ENCODE measurements at places on chromosomes 6 and 20.

DNA sequence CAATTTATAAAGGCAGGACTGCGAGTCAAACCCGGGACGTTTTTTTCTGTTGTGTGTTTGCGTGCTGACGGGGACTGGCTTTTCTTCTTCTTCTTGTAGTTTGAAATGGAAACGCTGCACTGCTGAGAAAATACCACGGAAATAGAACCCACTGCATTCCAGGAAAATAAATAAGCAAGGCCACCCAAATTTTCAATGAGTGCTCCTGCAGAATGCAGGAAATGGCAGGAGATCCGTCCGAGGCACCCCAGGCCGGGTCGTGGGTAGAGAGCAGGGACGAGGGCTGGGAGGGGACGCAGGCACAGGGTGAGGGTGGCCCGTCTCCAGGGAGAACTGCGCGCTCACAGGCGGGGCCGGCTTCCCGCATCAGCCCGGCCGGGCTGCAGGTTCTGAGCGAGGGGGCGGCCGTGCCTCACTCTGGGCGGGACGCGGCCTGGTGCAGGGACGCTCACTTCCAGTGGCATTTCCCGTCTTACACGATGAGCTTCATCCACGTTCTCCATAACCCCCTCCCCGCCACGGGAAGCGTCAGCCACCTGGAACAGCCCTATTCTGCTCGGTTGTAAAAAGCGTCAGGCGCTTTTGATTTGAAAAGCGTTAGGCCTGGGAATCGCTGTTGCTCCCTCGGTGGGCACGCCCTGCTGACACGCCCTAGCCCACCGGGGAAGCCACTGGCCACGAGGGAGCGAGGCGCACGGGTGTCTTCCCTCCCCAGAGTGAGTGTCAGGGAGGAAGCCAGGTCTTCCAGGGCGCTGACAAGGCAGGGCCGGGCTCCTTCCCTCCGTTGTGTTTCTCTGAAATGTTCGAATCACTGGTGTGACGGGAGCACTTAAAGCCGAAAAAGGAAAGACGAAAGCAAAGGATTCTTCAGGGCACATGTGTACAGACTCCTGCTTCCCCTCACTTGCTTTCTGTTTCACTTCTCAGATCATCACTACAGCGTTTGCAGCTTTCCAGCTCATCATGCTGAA lies 17.9 kb upstream of the EXOC2 start:
- DNase-seq: peak; percentile 88

GRCh38 chr6:96624957-96625356 lies 62.0 kb downstream of the FHL5 start:
- no peak for DNase-seq

DNA sequence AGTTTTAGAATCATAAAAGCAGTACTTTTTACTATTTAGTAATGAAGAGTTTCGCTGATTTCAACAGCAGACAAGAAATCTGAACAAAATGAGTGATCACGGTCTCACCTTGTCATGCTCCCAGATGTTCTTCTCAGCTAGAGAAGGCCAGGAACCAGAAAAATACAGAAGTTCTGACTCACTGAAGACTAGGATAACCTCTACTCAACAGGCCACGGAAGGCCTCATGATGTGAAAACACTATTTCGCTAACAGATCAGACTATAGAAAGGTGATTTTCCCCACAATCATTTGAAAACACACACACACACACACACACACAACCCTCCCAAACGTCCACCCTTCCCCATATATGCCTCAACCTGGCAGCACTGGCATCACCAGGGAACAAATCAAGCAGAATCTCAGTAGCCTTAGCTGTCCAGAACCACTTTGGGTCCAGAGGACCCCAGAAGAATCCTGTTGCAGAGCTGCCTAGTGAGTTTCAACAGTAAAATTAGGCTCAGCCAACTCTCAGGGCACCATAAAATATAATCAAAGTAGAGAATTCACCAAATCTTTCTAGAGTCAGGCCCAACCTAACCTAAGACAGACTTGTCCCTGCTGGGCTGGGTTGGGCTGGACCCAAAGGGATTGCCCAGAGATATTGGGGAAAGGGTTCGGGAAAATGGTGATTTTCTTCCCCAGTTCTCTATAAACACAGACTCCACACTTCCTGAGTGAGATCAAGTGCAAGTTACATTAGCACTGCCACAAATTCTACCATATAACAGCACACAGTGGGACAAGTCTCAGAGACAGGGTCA lies 7.9 kb downstream of the EXOC2 start:
- peak; percentile 82 for DNase-seq

GRCh38 chr20:49867453-49868215 lies 47.7 kb downstream of the SPATA2 start:
- DNase-seq: no peak

DNA sequence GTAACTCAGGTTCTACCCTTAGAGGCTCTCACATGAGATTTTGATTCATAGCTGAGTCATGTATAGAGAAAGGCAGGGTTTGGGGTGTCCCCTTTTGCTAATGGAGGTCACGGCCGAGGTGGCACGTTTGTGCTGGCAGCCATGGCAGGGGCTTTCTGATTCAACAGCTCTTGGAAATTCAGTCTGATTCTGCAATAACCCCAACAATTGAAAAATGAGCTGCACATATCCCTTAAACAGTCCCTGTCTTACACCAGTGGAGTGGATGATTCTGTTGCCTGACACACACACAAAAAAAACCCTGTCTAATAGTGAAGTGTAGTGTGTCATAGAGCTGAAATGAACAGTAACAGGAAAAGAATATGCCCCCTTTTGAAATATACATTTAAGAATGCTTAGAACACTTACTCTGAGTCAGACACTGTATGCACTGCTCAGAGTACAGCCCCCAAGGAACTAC lies 40.4 kb upstream of the ARG1 start:
- DNase-seq: no peak

- no peak for DNase-seq
These were observed 34.1 kb downstream of the UTRN start for GRCh38 chr6:144319211-144319610.

GRCh38 chr6:1395506-1395905 lies 6.1 kb downstream of the FOXF2 start:
- DNase-seq: no peak

DNA sequence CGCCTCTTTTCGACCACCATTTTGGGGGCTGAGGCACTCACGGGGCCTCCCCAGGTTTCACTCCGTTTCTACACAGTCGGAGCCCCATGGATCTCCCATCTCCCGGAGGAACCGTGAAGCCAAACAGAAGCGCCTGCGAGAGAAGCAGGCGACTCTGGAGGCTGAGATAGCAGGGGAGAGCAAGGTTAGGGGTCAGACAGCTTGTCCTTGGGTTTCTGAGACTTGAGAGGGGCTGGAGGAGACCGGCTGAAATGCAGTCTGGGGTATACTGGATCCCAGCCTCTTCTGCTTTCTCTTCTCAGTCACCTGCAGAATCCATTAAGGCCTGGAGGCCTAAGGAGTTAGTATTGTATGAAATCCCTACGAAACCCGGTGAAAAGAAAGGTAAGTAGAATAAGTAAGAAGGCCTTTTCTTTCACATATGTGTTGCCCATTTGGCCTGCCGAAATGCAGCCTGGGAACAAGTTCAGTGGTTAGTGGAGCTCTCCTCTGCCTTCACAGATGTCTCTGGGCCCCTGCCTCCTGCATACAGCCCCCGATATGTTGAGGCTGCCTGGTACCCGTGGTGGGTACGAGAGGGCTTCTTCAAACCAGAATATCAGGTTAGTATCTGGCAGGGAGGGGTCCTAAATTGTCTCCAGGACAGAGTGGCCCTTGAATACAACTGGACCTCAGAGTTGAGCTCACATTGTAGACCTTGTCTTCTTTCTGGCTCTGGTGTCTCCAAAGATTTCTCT lies 984 bp downstream of the VARS2 start:
- DNase-seq: no peak

- no peak for DNase-seq
These were observed 1960.9 kb upstream of the DEFB115 start for GRCh38 chr20:29296256-29297230.

DNA sequence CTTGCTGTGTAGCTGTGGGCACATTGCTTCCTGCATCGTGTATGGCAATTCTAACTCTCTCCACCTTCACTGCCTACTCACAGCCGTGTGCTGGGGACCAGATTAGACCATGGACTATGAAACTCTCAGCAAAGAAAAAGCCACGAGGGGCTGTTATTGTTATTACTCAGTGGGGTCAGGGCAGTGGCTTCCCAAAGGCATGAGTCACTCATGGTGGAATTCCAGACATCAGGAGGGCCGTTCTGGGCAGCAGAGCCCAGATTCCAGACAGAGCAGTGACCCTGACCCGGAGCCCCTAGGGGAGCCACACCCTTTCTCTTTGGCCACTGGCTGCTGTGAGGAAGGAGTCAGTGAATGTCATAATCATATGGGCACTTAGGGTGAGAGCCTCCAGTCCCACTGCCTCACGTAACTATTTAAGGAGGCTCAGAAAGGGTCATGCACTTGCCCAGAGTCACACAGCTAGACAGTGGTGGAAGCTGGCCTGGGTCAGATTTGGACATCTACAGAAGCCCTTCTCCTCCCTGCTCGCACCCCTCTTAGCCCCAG lies 22.2 kb upstream of the CCN5 start:
- DNase-seq: peak; percentile 93

- no peak for DNase-seq
These were observed 152.2 kb downstream of the SOX4 start for GRCh38 chr6:21745543-21746337.

DNA sequence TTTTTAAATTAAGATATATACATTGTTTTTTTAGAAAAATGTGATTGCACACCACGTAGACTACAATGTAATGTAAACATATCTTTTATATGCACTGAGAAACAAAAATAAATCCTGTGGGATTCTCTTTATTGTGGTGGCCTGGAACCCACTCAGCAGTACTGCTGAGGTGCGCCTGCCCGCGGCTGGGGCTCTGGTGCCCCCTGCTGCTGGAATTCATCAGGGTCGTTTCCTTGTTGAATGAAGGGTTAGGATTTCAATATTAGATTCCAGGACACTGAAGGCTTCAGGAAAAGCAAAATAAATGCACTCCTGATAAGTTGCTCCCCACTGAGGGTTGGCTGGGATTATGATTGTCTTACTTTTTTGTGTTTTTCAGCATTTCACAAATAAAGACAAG lies 175.8 kb upstream of the GGTLC1 start:
- no peak for DNase-seq

DNA sequence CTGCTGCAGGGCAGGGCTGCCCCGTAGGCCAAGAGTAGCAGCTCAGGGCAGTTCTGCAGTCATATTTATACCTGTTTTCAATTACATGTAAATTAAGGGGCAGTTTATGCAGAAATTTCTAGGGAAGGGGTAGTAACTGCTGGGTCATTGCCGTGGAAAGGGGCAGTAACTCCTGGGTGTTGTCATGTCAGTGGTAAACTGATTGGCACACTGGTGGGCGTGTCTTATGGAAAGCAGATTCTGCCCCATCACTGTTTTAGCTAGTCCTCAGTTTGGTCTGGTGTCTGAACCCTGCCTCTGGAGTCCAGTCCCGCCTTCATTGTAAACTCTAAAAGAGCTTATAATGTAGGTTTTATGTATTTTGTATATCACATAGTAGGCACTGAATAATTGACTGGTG lies 22.1 kb downstream of the MAP3K4 start:
- DNase-seq: no peak

GRCh38 chr20:52978851-52979250 lies 6.7 kb downstream of the TSHZ2 start:
- DNase-seq: peak; percentile 6

GRCh38 chr6:72262254-72262653 lies 359.6 kb upstream of the KCNQ5 start:
- DNase-seq: no peak

DNA sequence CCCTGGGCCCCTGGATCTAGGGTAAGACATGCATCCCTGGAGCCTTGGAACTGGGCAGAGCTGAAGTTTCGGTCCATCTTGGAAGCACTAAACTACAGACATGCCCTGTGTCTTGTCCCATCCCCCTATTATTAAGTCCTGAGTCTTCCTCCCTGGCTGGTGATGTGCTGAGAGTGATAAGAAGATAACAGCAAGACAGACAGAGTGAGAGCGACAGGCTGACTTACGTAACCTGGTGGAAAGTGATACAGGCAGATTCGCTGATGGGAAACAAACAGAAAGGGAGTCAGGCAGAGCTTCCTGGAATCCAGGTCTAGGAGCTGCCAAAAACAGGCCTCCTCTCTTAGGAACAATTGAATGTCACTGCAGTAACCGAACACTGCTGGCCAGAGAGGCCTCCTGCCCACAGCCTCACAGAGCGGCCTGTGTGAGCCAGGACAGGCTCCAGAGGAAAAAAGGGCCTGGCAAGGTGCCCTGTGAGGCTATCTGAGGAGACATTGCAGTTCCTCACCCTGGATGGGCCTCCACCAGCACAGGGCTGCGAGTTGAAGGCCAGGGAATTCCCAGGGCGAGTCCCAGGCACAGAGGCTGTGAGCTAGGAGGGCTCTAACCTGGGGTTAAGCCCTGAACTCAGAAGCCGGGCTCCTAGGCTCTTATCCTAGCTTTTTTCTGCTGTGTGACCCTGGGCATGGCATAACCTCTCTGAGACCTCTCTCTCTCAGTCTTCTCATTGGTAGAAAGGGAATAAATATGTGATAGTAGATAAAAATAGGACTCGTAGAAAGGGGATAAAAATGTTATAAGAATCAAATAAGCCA lies 34.2 kb upstream of the B4GALT5 start:
- DNase-seq: peak; percentile 70

GRCh38 chr6:31940256-31940664 lies 5.6 kb upstream of the CFB start:
- DNase-seq: peak; percentile 42

DNA sequence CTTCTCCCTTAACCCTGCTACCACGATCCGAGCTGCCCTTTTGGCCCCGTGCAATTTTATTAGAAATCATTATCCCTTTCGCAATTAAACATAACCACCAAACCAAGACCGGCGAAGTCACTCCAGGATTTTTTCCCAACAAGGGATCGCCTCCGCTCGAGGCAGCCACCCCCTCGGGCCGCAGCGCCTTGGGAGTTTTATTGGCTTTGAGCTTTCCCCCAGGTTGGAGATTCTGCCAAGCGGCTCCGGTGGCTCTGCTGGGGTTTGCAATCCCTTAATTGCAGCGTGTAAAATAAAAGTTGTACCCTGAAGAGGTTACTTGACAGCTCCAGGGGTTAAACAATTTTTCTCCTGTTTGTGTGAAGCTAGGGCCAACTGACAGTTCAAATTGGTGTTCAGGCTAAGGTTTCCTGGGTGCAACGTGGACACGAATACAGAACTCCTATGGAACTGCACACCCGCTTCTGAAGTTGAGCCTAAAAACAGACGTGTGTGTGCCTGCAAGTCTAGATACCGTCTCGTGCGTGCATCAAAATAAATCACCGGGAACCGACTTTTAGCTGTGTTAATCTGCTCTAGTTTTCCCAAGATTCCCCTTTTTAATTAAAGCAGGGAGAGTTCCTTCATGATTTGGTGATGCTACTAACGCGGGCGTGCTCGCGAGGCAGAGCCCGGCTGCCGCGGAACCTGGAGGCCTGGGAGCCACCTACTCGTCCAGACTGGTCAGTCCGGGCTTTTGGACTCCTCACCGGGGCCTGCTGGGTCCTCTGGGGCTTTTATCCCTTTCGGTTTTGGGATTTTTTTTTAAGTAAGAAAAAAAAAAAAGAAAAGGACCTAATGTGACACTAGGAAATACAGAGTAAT lies 975 bp upstream of the TFAP2A start:
- no peak for DNase-seq

DNA sequence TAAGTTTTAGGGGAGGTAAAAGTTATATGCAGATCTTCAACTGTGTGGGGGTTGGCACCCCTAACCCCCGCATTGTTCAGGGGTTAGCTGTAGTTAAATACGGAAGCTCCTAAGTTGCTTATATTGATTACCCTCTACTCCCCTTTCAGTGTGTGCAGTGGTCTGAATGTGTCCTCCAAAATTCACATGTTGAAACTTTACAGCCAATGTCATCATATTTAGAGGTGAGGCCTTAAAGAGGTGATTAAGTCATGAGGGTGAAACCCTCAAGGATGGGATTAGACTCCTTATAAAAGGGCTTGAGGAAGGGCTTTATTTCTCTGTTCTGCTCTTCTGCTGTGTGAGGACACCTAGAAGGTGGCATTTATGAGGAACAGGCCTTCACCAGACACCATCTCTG lies 22.3 kb downstream of the TULP4 start:
- no peak for DNase-seq
